Cardiac fibroblast (primary cell): ENCODE measurements at places on chromosomes 5 and 9.

DNA sequence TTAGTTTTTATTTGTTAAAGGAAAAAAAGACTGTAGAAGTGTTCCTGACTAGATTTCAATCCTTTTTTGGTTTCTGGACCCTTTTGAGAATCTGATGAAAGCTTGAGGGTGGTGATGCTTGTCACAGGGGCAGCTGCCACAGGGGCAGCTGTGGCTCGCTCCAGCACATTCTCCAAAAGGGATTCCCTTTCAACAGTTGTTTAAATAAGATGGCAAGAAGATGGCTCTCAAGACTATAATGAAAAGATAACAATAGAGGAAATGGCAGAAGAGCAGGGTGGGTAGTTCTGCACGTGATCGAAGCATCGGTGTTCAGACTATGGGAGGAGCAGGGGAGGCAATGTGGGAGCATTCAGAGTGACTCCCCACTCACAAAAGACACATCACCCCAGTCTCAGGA, 46.5 kb upstream of the TNFAIP8 start:
- DNase-seq = no peak

DNA sequence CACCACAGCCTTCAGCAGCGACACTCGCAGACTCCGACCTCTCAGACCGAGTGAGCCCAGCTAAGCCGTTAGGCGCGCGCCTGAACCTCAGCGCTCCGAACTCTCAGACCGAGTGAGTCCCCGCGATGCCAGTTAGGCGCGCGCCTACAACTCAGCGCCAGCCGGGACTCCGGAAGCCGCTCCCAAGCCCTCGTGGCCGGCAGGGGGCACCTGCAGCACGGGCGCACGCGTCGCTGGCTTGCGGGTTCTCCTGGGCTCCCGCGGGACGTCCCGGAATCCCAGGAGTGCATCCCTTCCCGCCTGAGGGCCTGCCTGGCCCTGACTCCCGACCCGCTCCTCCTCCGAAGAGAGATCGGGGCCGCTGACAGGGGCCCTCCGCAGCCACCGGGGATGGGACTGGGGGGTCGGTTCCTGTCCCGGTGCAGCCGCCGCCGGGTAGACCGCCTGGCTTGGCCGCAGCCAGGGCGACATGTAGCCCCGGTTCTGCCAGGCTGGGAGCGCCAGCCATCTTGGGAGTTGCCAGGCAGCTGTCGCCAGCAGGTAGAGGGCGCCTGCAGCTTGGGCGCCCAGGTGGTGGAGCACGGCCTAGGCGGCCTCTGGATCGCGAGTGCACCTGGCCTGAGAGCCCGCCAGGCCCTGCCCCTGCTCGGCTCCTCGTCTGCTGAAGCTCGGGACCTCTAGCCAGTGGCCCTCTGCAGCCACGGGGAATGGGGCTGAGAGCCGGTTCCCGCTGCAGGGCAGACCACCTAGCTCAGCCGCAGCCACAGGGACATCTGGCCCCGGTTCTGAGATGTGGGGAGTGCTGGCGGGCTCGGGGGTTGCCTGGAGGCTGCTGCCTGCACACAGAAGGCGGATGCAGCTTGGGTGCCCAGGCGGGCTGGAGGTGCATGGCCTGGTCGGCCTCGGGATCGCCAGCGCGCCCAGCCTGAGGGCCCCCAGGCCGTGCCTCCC, at the start of gene ANKRD18A:
TSS of gene ANKRD18A (minus strand) at position 114 of the 951 bp plus-strand sequence. CDS start 311 bp downstream, outside the sequence.
- DNase-seq = peak; percentile 62

DNA sequence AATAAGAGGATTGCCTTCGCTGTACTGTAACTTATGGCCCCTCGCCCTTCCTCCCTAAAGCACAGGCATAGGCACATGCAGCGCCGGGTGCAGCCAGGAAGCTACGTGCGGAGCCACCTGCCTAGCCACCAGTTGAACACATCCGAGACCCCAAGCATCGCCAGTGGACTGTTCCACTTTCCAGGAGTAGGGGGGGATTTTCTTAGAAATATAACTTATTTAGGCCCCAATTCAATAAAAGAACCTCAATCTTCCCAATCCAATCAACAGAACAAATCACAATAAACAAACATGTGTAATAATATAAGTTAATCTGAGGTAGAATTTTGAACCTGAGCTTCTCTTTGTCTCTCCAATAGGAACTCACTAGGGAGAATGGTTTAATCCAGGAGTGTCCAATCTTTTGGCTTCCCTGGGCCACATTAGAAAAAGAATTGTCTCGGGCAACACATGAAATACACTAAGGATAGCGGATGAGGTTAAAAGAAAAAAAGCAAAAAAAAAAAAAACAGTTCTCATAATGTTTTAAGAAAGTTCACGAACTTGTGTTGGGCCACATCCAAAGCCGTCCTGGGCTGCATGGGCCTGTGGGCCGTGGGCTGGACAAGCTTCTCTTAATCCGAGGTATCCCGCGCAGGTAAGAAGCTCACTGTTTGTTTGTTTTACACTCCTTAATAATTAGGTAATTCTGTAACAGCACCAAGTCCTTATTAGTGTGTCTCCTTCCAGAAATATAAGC, 22.0 kb upstream of the NIPBL start:
- no peak for DNase-seq

DNA sequence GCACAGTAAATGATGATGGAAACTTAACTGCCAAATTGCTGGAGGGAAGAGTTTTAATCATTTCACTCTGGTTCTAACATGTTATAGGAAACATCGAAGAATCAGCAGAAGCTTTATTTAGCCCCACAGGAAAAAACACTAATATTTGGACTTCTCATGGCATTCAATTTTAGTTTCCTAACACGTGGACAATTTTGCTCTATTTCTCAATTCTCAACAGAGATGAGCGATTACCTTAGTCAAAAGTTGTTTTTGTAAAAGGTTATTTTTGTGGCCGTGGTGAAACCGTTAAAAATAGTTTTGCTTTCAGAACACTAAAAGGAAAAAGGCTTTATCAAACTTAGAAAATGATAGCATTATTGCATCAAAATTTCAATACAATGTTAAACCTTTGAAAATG, 235.2 kb downstream of the PLK2 start:
- DNase-seq = no peak

GRCh38 chr5:133707629-133708028, 95.3 kb upstream of the FSTL4 start:
- DNase-seq = no peak

DNA sequence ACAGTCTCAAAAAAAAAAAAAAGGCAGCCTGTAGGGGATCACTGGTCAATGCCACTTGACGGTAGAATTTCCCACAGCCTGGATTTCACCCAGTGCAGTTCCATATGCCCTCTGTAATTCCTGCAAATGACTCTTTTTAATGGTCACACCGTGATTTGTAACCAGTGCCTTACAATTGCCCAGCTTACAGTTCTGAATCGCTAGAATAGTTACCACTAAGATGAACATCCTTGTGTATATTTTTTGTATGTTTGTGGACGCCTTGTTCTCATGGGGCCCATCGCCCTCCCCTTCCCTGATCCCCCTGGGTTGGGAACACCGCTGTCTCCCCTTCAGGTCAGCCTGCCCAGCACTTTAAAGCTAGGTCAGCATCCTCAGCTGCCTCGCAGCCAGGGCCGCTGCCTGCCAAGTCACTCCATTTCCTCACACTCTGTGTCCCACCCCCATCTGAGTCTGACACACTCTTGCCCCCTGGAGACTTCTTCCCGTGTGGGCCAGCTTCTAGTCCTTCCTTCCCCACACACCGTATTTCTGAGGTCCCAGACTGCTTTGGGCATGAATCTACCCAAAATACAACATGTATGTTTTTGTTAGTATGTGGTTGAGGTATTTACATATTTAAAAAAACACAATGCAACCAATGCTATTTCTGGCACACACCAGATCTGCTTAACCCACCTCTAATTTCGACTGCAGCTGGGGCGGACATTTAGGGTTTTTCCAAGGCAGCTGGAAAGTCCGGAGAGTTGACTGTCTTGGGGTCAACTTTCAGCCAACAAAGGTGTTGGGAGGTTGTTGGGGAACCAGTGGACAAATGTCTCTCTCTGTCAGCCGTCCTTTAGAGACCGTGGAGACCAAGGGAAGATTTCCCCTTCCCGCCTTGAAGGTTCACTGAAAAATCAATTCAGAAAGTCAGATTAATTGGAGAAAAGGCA, 120.5 kb upstream of the NEK6 start:
- DNase-seq = peak; percentile 64

DNA sequence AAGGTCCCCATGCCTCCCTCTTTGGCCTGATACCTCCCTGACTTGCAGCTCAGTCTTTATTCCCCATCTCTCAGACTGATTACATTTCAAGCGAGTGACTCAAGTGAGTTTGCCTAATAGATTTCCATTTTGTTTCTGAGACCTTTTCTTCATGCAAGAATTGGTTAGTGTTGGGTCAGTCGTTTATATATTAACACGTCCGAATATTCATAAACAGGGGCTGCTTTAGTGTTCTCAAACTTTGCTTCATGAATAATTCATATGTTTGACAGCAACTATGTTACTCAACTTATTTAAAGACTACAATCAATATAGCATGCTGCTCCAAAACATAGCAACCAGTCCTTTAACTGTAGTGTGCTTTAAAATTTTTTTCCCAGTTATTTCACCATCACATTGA, 36.6 kb upstream of the MIER3 start:
- DNase-seq = no peak

DNA sequence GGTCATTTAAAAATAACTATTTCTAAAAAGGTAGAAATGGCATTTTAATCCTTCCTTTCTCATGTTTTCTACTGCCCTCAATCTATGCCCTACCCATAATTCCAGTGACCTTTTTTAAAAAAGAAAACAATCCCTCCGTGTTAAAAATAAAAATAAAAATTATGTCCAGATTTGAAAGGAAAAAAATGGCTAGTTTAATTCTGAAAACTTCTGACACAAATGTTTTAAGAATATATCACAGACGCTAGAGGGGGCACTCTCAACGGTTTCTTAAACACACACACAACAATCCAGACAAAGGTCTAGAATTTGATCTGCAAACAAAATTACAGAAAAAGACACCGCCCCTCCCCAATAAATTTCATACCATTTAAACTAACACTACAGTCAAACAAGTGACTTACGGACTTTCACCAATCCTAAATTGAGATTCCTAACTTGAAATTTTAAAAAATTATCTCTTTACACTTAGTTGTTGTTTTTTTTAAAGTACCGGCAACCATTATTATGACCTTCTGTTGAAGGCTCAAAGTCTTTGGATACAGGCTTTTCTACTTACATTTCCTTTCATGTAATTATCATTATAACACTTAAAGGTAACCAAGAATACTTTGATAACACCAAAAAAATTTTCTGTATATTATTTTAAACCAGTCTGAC, 38.2 kb downstream of the CLINT1 start:
- peak; percentile 79 for DNase-seq

DNA sequence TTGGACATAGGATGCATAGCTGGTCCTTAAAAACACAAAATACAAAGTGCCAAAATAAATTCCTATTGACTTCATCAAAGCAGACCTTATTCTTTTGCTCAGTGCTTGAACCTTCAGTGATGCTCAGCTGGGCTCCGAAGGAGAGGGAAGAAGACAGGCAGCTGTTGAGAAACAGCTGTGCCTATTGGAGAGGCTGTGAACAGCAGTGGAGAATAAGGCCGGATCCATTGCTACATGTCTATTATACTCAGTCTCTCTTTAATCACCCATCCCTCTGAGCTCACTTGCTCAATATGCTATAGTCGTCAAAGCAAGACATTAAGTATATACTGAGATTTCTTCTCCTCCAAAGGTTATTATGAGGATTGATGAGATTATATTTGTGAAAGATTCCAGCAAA, 174.4 kb downstream of the CHSY3 start:
- DNase-seq = no peak

DNA sequence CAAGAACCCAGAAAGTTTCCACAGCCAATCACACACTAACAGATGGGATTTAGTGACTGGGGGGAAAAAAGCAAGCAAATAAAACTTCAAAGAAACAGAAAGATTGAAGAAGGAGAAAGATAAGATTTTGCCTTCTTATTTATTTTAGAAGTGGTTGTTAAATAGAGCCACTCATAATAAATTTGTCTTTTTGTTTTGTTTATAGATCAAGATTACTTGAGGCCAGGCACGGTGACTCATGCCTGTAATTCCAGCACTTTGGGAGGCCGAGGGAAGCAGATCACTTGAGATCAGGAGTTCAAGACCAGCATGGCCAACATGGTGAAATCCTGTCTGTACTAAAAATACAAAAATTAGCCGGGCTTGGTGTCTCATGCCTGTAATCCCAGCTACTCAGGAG, 94.9 kb upstream of the RANBP3L start:
- DNase-seq = no peak
